ENCODE measurements at places on chromosomes 7 and 10. TPM values are rescaled to one million over a fixed set of nuclear protein-coding genes. Genes with fewer than 3 reads are reported as not detected.

GRCh38 chr7:1156782-1157535, 3.0 kb downstream of the ZFAND2A start:
- H3K36me3 ChIP-seq = peaks cover 11% of the 10 kb centered on the region
- no peak overlapping the region for H3K4me3 ChIP-seq
- no peak for DNase-seq
- no peak overlapping the region for H3K27ac ChIP-seq
- H3K4me1 ChIP-seq = peaks cover 20% of the 10 kb centered on the region
- no peaks in the 10 kb centered on the region for H3K27me3 ChIP-seq

GRCh38 chr10:112210666-112211065, 27.1 kb upstream of the GPAM start:
- no peaks in the 10 kb centered on the region for H3K4me1 ChIP-seq
- H3K36me3 ChIP-seq = no peaks in the 10 kb centered on the region
- no peak overlapping the region for H3K27ac ChIP-seq
- no peak for DNase-seq
- no peak overlapping the region for H3K4me3 ChIP-seq

GRCh38 chr10:51683031-51683691, 16.2 kb downstream of the CSTF2T start:
- no peak overlapping the region for H3K27ac ChIP-seq
- H3K36me3 ChIP-seq = no peaks in the 10 kb centered on the region
- no peak overlapping the region for H3K4me3 ChIP-seq
- no peak for DNase-seq

Gene NPC1L1
- polyA plus RNA-seq = 39.9 TPM

Gene DNAJB6
- 61.7 TPM for polyA plus RNA-seq

DNA sequence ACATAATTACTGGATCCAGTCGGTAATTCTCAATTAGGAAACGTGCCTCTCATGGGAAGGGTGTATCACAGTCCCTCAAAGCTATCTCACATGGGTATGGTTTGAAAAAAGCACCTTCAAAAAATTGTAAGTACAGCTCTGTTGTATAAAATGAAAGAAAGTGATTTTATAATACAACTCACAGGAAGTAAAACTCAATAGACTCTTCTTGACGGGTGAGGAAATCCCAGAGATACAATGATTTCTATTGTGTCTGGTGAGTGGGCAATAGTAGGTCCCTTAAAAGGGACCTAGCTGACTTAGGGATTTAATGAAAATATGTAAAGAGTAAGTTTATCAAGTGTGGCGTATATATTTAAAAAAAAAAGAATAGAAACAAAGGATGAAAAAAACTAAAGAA, 27.0 kb downstream of the TASOR2 start:
- H3K27me3 ChIP-seq = no peaks in the 10 kb centered on the region
- H3K4me1 ChIP-seq = no peaks in the 10 kb centered on the region
- H3K4me3 ChIP-seq = no peak overlapping the region
- H3K36me3 ChIP-seq = no peaks in the 10 kb centered on the region
- no peak for DNase-seq

- H3K4me1 ChIP-seq = no peaks in the 10 kb centered on the region
- H3K27ac ChIP-seq = no peak overlapping the region
- H3K27me3 ChIP-seq = no peaks in the 10 kb centered on the region
- H3K4me3 ChIP-seq = no peak overlapping the region
- peaks cover 32% of the 10 kb centered on the region for H3K36me3 ChIP-seq
Measured at GRCh38 chr10:132368881-132369635, 27.9 kb upstream of the PWWP2B start.

GRCh38 chr7:52615021-52615695, 420.3 kb upstream of the POM121L12 start:
- no peaks in the 10 kb centered on the region for H3K4me1 ChIP-seq
- DNase-seq = no peak
- H3K36me3 ChIP-seq = no peaks in the 10 kb centered on the region
- peaks cover 2% of the 10 kb centered on the region for H3K27me3 ChIP-seq

GRCh38 chr10:121292321-121292720, 305.9 kb downstream of the FGFR2 start:
- no peak for DNase-seq
- no peaks in the 10 kb centered on the region for H3K36me3 ChIP-seq

- H3K27ac ChIP-seq = no peak overlapping the region
- no peaks in the 10 kb centered on the region for H3K36me3 ChIP-seq
- no peak overlapping the region for H3K4me3 ChIP-seq
- no peaks in the 10 kb centered on the region for H3K4me1 ChIP-seq
- H3K27me3 ChIP-seq = no peaks in the 10 kb centered on the region
Measured at GRCh38 chr7:69937097-69937496, 338.8 kb downstream of the AUTS2 start.

DNA sequence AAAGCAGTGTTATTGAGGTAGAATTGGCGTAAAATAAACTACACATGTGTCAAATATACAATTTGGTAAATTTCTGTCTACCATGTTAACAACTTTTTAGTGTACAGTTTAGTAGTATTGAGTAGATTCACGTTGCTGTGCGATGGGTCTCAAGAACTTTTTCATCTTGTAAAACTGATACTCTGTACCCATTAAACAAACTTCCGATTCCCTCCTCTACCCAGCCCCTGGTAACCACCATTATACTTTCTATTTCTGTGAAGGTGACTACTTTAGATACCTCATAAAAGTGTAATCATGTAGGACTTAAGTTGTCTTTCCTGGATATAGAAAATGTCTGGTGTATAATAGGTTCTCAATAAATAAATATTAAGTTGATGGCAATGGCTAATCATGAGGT, 408.5 kb upstream of the POT1 start:
- H3K36me3 ChIP-seq = no peaks in the 10 kb centered on the region
- H3K27ac ChIP-seq = no peak overlapping the region
- no peak for DNase-seq
- H3K4me3 ChIP-seq = no peak overlapping the region
- no peaks in the 10 kb centered on the region for H3K4me1 ChIP-seq

Gene MCM10
- polyA plus RNA-seq = not detected

DNA sequence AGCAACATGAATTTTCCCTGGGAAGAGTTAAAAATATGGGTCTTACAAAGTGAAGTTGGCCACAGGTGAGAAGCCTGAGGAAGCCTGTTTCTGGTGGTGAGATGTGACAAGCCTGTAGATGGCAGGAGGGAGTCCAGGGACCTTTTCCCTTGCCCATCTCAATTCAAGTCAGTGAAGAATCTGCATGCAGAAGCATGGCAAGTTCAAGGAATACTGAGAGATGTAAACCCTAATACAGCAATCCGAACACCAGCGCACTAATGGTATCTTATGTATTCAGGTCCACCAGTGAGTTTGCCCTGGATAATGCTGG, 73.6 kb downstream of the RHOBTB1 start:
- H3K4me1 ChIP-seq = no peaks in the 10 kb centered on the region
- H3K36me3 ChIP-seq = no peaks in the 10 kb centered on the region
- no peak overlapping the region for H3K4me3 ChIP-seq
- no peak for DNase-seq

DNA sequence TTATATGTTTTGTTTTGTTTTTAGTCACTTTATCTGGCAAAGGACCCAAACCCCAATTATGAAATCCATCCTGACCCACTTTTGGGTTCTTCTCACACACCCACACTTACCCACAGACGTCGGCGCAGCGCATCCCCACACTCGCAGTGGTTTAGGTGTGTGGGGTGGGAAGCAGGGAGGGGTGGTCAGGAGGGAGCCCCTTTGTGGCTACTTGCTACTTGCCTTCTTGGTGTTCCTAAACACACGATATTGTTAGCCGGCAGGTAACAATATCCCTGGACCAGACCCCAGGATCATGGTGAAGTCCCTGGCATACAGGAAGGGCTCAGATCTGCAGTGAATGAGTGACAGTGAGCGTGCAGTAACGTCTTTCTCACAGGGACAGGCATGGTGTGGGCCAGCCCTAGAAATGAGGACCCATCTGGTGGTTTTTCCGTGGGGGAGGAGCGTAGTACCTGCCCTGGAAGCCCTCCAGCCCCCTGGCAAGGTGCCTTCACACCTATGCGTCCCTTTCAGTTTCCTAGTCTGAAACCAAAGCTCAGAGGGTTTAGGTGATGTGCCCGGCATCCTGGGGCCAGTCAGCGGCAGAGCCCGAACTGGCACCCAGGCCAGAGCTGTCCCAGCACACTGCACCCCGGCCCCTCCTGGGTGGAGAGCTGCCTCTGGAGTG, 4.4 kb downstream of the SPOCK2 start:
- no peaks in the 10 kb centered on the region for H3K4me1 ChIP-seq
- no peak overlapping the region for H3K27ac ChIP-seq
- no peak for DNase-seq
- H3K36me3 ChIP-seq = no peaks in the 10 kb centered on the region
- no peaks in the 10 kb centered on the region for H3K27me3 ChIP-seq
- H3K4me3 ChIP-seq = no peak overlapping the region
